ENCODE measurements at places on chromosomes 12 and 14.

GRCh38 chr12:102095677-102096263 is 24.1 kb downstream of the NUP37 start:
- peak; percentile 71 for DNase-seq

DNA sequence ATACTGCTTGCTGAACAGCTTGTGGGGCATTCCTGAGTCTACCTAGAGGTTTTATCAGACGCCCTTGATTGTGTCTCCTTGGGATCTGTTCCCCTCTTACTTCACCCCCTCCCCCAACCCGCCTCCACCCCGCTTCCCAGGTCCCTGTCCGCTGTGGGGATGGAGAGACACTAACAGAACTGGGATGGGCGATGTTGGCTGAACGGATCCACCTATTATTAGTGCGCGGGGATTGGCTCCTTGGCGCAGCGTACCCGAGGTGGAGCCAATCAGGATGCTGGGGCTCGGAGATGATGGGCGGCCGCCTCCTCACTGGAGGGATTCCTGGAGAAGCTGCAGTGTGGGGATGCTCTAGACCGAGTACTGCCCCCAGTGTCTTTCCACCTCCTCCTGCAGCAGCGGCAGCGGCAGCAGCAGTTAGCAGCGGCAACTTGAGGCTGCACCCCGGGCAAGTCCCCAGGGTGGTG is at the start of gene SYT1:
SYT1 (plus strand) TSS at position 372 of the 467 bp plus-strand sequence.
- DNase-seq, result peak; percentile 74

DNA sequence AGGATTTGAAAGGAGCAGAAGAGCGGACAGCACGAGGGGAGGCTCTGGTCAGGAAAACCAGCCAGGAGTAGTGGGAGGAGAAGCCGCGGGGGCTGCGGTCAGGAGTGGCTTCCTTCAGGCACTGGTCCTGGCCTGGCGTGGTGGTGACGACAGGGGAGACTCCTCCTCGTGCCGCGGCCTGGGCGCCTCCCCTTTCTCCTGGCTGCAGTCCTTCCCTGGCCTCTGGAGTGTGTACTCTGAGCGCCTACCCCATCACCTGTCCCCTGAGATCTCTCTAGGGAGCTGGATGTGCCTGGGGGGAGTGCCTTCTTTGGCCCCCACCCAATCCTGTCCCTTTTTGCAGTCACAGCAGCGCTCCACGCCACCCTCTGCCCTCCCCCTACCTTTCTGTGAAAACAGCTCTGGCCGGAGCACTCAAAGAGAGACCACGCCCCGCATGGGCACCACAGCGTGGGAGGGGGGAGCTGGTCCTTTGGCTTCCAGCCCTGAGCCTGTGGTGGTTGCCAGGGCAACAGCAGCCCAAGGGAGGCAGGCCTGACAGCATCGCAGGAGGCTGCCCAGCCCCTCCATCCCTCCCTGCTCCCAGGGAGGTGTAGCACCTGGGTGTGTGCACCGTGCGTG is 125.9 kb downstream of the CALM1 start:
- peak; percentile 79 for DNase-seq

DNA sequence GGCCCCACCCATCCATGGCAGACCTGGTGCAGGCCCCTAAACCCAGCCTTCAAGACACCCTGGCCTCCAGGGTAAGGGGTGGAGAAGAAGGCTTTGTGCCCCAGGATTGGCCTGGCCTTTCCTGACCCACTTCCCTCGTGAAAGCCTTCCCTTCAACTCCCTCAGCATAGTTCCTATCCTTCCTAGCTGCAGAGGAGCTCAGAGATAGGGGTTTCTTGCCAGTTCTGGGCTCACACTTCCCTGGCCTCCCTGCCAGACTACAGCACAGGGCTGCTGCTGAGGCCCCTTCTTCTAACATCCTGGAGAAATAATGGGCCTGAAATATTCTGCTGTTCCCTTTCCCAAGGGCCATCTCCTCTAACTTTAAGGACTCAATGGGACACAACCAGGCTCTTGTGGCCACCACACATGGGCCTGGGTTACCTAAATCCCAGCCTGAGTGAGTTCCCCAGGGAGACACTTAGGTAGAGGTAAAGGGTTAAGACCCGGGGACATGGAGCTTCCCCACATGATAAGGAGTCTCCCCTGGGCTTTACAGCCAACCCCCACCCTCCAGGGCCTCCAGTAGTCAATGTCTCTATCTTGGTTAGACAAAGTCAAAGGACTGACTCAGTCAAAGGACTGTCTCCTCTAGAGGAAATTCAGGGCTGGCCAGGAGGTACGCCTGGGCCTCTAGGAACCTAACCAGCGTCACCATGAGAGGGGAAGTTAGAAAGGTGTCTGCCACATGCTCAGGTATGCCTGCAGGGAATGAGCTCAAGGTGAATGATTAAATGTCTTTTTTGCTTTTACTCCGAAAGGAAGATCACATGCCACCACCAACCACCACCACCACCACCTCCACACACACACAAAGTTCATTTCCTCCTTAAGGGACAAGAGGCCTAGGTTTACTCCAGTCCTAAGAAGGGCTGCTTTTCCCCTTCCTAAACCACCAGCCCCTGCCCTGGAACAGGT is 7.1 kb downstream of the ZFP36L1 start:
- DNase-seq, result peak; percentile 76

- no peak for DNase-seq
Observed at GRCh38 chr12:88546853-88547252, 33.4 kb downstream of the KITLG start.

DNA sequence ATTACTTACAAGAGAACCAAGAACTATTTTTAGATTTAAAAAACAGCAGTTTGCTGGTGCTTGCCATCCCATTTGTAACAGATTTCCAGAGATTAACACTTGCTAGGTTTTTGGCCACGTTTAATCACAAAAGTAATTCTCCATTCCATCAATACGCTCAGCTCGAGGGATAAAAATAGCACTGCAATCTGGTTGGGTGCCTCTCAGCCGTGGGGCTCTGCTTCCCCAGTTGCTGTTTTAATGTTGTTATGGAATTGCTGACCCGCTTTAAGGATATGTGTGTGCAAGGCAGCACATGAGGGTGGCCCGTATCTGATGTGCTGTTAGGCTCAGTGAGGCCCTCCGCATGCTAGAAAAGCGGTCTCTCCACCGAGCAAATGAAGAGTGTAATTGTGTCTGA is 222.2 kb upstream of the TMEM260 start:
- peak; percentile 67 for DNase-seq

DNA sequence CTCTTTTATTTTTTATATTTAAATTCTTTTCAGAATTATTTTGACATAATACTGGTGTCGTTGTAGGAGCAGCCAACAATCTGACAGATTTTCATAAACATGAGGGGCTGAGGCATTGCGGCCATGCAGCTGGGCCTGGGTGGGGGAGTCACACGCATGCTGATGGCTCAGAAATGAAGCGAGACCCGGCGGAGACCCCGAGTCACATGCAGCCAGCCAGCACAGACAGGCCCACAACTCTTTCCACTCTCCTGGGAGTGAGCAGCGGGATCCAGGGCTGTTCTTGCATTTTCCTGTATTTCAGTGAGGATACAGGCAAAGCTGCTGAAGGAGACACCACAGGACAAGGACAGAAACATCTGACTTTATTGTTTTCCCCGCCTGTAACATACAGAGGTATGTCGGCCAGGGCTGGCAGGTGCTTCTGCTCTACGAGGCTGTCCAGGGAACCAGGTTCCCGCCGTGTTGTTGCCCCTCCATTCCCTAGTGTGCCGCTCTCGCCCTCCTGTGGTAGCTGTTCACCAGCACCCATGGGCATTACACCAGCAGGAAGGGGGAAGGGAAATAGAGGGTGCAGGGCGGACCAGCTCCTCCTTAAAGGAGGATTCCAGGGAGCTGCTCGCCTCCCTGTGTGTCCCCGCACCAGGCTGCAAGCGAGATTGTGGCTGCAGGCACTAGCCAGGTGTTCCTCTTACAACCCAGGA is 30.5 kb downstream of the FZD10 start:
- DNase-seq, result peak; percentile 43

GRCh38 chr12:114073076-114073475 is 107.0 kb upstream of the RBM19 start:
- DNase-seq, result no peak

GRCh38 chr12:4506870-4507269 is 31.8 kb upstream of the RAD51AP1 start:
- no peak for DNase-seq

DNA sequence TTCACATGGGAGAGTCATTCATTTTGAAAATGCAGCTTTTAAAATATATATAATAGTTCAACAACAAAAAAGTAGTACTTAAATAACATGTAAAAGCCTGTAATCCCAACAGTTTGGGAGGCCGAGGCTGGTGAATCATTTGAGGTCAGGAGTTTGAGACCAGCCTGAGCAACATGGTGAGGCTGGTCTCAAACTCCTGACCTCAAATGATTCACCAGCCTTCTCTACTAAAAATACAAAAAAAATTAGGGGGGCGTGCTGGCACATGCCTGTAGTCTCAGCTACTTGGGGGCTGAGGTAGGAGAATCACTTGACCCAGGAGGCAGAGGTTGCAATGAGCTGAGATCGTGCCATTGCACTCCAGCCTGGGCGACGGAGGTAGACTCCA is 256.3 kb upstream of the RGS6 start:
- DNase-seq, result no peak

- no peak for DNase-seq
Observed at GRCh38 chr14:103638594-103638993, 9.6 kb downstream of the KLC1 start.

DNA sequence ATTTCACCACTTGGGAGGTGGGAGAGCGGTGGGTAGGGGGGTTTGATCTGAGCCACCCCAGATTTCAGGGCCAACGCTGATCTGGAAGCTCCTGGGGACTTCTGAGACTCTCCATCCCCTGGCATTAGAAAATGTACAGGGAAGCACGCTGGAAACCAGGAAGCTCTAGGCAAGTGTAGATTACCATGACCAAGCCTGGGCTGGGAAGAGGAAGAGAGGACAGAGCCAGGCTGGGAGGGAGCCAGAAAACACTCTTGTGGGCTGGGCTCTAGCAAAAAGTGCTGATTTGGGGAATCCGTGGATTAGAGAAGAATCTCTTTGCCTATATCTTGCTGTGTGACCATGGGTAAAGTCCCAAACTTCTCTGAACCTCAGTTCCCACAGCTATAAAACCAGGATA is 236.7 kb downstream of the BCL11B start:
- peak; percentile 82 for DNase-seq

DNA sequence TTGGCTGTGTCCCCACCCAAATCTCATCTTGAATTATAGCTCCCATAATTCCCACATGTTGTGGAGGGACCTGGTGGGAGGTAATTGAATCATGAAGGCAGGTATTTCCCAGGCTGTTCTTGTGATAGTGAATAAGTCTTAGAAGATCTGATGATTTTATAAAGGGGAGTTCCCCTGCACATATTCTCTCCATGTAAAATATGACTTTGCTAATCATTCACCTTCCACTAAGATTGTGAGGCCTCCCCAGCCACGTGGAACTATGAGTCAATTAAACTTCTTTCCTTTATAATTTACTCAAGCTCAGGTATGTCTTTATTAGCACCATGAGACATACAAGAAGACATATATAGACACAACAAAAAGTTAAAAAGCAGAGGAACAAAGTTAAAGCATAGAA is 120.0 kb downstream of the CPNE8 start:
- DNase-seq, result no peak

- DNase-seq, result peak; percentile 62
Observed at GRCh38 chr14:100440207-100440631, 117.1 kb downstream of the SLC25A47 start.

GRCh38 chr14:101072945-101073597 is 169.5 kb upstream of the RTL1 start:
- DNase-seq, result peak; percentile 48

DNA sequence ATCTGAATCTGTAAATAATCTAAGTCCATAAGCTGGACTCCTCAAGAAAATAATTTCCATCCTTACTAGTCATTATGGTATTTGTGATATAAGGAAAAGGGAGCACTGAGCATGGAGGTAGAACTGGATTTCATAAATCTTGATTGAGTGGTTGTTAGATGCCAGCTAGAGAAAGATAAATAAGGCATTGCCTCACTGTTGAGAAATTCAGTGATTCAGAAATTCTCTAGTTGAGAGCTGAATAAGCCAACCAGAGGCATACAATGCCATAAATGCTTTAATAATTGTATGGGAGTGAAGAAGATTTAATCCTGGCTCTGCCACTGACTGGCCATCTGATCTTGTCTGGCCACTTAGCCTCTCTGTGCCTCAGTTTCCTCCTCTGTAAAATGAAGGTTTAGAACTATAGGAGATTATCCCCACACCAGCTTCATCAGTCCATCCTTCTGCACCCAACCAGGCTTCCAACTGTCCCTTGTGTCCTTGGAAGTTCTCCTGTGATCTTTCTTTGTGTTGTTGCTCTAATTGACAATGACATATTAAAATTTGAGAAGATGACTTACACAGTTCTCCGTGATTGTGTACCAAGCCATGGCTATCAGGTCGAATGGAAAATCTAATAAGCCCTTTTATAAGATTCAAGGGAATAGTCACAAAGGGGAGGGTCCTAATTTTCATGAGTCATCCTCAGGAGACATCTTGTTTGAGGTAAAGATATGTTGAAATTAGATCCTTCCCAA is 394.3 kb downstream of the EGLN3 start:
- no peak for DNase-seq

DNA sequence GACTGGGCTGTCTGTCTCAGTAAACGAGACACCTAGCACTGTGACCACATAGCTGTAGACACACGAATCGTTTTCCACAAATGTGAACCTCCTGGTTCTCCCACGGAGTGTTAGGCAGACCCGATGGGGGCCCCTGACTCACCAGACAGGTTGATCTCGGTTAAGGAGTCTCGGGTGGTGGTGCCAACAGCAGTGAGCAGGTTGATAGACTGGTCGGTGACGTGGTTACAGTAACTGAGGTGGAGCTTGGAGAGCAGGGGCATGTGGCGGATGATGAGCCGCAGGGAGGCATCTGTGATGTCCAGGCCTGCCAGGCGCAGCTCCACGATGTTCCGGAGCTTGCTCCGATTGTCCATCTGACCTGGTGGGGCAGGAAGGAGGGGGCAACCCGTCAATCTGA is 39.8 kb downstream of the RNF34 start:
- no peak for DNase-seq

GRCh38 chr12:6795088-6795487 is 5.8 kb downstream of the CD4 start:
- no peak for DNase-seq

DNA sequence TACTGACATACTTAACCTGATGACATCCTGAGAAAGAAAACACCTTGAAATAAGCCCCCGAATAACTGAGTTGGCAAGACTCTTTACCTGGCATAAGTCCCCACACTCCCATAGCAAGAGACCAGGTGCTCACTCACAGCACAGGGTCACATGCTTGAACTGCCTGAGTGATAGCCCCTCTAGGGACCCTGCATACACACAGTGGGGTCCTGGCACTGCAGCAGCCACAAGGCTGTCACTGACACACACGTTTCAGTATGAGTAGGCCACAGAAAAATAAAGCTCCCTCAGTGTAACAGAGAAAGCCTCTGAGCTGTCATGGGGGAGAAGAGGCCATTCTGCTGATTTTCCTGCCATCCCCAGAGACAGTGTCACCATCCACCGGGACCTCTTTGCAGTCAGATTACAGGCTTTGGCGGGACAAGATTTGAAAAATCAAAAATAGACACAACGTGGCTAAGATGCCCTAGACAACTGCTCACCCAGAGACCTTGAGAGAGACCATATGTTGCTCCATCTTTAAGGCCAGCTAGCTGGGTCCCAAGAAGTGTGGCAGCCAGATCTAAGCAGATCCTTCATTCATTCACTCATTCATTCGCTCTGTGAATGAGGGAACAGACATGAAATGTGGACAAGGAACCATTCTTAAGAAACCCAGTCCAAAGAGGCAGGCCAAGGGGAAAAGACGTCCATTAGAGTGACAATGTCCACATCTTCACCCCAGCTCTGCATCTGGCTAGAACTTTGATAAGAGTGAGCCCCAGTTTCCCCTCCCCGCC is 1.6 kb downstream of the SCARB1 start:
- no peak for DNase-seq

GRCh38 chr14:54652188-54652587 is 85.3 kb downstream of the SAMD4A start:
- peak; percentile 95 for DNase-seq
